ENCODE measurements at places on chromosomes 2 and 18. TPM values are rescaled to one million over a fixed set of nuclear protein-coding genes. Genes with fewer than 3 reads are reported as not detected.

GRCh38 chr2:205568620-205569019, 113.7 kb upstream of the NRP2 start:
- no peak for DNase-seq

GRCh38 chr2:55051026-55051866, 995 bp upstream of the RTN4 start:
- peak; percentile 97 for DNase-seq

DNA sequence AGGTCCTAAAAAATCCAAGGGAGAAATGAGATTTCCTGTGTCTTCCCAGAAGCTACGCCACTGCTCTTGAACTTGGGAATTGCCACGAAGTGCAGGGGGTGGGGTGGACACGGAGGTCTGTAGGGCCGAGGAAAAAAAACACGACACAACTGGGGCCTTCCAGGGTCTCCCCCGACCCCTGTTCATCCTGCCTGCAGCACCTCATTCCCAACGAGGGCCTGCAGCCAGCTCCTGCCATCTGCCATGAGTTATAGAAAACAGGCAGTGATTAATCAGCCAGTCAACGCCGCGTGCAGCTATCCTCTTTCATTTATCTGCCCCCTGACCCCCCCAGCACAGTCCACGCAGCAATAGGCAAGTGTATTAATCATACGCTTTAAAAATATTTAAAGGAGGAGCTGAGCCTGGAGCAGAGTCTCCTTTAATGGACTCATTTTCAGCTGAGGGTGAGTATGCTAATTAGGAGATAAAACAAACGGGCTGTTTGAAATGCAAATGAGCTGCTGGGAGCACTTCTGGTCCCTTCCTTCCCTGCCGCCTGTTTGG, 209.9 kb downstream of the TFCP2L1 start:
- DNase-seq: peak; percentile 53

Gene ALK
- total RNA-seq: 0.04 TPM

Gene LTBP1
- total RNA-seq: 57.9 TPM

Gene GPR45
- not detected for total RNA-seq

GRCh38 chr2:43052944-43053306, 173.5 kb downstream of the ZFP36L2 start:
- no peak for DNase-seq

DNA sequence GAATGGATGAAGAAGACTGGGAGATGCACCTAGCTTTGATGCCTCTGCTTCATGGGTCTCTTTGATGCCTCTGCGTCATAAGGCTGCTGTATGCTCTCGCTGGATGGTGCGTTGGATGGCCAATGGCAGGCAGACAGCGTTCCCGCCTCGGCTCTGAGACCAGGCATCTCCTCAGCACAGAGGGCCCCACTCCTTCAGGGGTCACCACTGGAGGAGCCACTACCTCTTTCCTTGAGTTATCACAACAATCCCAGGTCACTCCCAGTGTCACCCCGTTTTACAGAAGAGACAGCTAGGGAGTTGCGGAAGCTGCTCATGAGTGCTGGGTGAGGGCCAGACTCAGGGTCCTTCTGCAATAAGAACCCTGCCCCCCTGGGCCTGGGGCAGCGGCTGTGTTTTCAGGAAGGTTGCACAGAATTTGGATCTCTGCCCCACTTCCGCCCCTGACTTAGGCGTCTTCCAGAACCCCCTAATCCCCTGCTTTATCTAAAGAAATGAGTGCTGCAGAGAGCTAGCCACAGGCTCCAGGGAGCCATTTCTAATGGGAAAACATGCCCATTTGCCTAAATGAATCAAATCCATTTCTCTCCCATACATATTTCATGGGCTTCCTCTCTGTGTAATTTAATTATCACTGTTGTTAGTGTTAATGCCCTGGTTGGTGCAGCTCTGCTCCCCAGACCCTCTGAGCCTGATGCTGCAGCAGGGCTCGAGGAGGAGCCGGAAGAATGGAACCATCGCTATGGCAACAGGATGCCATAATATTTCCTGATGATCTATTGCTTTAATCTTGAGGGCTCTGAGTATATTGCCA, 131.8 kb upstream of the HS6ST1 start:
- DNase-seq: no peak

- DNase-seq: no peak
Observed at GRCh38 chr2:142175813-142176338, 45.1 kb upstream of the LRP1B start.

Gene KIF5C
- total RNA-seq: 0.66 TPM

GRCh38 chr2:240998706-240998994, 232 bp downstream of the SNED1 start:
- no peak for DNase-seq

- DNase-seq: no peak
Observed at GRCh38 chr2:203873461-203873860, 5.9 kb downstream of the CTLA4 start.

- peak; percentile 88 for DNase-seq
Observed at GRCh38 chr2:19086231-19086651, 272.2 kb downstream of the OSR1 start.

- peak; percentile 25 for DNase-seq
Observed at GRCh38 chr2:185608799-185609198, 129.8 kb upstream of the FSIP2 start.

Gene FBXO15
- total RNA-seq: 0.89 TPM

- DNase-seq: no peak
Observed at GRCh38 chr2:98379311-98380202, 33.3 kb downstream of the CNGA3 start.

GRCh38 chr2:199430214-199430613, 27.5 kb downstream of the SATB2 start:
- no peak for DNase-seq

DNA sequence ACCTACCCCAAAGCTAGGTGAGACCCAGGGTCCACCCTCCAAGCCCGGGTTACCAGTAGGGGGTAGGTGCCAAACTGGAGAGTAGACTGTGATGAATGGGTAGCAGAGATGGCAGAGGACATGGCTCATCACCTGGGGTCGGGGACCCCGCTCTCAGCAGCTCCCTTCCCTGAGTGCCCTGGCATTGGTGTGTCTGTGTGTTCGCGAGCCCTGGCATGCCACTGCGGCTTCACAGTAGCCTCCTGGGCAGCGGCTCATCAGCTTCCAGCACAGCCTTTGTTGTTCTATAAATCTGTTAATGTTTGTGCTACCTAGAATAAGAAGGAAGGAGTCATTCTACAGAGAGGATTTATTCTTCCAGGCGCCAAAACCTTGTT, 62.6 kb upstream of the ALPP start:
- no peak for DNase-seq

DNA sequence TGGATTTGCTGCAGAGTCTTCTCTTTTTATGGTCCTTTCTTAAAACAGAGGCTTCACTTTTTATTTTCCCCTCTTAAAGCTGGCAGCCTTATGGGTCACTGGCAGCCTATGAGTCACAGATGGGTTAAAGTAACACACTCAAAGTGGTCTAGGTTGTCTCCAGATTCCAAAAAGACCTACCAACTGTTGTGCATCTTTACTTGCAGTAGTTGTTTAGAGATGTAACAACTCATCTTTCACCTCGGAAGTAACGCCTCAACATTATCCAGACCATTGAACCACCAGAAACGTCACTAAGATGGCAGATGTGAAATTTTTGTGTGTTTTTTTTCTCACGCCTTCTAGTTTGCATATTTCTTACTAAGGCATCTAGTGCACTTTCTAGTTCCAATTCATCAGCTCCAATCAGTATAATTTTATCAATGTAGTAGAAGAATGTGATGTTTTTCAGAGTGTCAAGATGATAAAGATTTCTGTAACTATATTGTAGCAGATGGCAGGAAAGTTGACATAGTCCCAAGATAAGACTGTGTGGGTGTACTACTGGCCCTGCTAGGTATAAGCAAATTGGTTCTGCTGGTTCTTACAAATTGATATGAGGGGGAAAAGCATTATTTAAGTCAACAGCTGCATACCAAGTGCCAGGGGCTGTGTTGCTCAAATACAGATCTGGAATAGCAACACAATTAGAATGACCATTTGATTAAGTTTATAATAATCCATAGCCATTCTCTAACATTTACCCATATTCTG, 9.6 kb upstream of the SEC11C start:
- no peak for DNase-seq

DNA sequence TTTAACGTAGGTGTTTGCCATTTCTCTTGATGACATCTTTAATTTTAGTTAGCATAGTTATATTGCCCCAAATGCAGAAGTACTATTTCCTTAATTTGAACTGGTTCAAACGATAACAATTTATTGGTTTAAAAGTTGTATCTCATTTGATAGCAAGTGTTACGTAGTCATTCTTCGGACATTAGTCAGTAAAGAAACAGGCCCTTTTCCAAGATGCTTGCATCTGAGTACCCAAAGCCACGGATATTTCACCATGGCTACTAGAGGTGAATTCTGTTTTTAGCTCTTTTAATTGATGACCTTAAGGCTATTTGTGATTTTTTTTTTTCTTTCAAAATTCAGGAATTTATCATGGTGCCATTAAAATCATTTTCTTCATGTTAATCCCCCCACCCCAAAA, 32.1 kb downstream of the GLS start:
- no peak for DNase-seq

DNA sequence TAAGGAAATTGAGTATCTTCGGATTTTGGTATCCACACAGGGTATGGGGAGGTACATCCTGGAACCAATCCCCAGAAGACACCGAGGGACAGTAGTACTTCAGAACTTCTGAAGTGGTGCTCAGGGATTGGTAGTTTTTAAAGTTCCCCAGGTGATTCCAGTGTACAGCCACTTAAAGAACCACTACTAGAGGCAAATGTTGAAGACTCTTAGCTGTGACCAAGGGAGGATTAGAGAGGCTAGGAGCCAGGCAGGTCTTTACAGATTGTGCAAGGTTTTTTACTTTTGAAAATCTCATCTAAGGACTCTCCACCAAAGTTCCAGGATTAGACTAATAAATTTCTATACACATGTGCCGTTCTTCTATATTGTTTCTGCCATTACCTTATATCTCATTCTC, 52.9 kb upstream of the GLS start:
- no peak for DNase-seq
